ENCODE measurements at places on chromosomes 7 and 10.
A peak's percentile ranks its signal among the peaks of the same experiment; 100 is the strongest.

- peak; percentile 3 for DNase-seq
These were observed 117.3 kb upstream of the ZNF438 start for GRCh38 chr10:31148951-31149350.

- DNase-seq: no peak
These were observed 63.9 kb upstream of the GSDME start for GRCh38 chr7:24821045-24821753.

GRCh38 chr10:80516506-80517075, 21.1 kb upstream of the SH2D4B start:
- no peak for DNase-seq

DNA sequence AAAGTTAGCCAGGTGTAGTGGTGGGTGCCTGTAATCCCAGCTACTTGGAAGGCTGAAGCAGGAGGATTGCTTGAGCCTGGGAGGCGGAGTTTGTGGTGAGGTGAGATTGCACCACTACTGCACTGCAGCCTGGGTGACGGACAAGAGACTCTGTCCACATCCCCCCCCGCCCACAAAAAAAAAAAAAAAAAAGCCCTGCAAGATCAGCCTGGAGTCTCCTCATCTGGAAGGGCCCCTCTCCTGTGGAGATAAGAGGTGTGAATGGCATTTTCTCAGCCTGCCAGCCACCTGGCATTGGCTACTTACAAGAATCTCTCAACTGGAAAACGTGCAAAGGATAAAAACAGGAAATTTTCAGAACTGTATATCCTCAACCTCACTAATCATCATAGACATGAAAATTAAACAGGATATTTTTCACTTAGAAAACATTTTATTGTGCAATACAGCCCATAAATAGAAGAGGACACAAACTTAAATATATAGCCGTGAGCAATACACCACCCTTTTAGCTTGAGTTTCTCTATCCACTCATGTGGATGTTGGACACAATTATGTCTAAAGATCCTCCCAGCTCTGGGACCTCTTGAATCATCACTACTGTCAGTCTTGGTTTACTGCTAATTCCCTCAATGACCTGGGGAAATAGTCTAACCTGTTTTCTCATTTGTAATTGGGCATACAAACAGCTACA, 11.3 kb upstream of the TSPAN15 start:
- DNase-seq: no peak

DNA sequence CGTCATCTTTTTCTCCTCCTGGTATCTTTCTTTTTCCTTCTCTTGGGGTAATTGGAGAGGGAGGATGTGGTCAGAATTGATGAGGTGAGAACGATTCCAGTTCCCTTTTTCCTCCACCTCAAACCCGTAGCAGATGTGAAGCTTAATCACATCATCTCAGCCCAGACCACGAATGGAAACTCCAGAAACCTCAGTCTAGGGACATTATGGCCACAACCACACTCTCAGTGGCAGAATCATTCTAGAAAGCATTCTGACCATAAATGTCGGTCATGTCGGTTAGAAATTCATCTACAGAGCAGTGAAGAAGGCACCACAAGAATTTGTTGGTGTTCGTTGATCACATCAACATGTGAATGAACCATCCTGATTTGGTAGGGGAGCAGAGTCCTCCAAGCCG, 78.7 kb downstream of the GATA3 start:
- no peak for DNase-seq

- DNase-seq: no peak
These were observed 177.6 kb downstream of the GNAI1 start for GRCh38 chr7:80312139-80312661.

DNA sequence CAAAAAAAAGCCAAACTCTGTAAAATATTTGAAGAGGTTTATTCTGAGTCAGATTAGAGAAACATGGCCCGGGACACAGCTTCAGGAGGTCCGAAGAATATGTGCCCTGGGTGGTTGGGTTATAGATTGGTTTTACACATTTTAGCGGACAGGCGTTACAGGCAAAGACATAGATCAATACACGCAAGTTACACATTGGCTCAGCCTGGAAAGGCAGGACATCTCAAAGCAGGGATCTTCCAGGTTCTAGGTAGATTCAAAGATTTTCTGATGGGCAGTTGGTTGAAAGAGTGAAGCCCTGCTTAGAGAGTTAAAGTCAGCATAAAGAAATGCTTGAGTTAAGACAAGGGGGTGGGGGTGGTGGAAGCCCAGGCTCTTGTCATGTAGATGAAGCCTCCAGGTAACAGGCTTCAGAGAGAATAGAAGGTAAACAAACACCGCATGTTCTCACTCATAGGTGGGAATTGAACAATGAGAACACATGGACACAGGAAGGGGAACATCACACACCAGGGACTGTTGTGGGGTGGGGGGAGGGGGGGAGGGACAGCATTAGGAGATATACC, 464.3 kb upstream of the ADARB2 start:
- DNase-seq: no peak

GRCh38 chr10:33423154-33423529, 88.7 kb upstream of the NRP1 start:
- no peak for DNase-seq

DNA sequence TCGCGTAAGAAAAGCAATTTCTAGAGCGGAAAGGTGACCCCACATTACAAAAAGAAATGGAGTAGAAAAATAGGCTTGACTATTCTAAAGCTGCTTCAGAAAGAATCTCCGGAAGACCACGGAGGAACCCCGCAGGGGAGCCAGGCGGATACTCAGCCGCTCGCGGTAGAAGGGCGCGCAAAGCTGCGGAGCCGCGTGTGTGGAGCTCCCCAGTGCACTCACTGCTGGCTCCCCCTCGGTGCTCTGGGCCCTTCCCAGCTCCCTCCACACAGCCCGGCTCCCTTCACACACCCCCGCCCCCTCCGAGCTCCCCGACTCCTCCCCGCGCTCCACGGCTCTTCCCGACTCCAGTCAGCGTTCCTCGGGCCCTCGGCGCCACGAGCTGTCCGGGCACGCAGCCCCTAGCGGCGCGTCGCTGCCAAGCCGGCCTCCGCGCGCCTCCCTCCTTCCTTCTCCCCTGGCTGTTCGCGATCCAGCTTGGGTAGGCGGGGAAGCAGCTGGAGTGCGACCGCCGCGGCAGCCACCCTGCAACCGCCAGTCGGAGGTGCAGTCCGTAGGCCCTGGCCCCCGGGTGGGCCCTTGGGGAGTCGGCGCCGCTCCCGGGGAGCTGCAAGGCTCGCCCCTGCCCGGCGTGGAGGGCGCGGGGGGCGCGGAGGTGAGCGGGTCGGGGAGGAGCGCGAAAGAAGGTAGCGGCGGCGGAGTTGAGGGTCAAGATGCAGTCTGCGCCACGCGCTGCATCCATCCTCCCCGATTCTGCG, at the start of gene STEAP2:
Gene STEAP2 (plus strand): TSS at position 350 of the 758 bp plus-strand sequence. CDS start 13,343 bp downstream, outside the sequence.
- DNase-seq: peak; percentile 52

DNA sequence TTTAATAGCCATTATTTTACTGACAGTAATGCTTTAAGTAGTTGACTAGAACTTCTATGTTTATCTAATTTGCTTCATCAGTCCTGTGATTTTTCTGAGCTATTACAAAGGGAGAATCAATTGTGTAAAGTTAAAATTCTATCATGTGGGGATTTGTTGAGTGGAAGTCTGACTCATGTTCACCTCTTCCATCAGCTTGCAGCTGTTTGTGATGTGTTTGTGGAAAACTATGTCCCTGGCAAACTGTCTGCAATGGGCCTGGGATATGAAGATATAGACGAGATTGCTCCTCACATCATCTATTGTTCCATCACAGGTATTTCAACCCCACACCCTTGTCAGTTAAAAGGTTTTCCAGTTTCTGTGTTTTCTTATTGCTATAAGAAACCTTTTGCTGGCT, 59.9 kb downstream of the SUGCT start:
- no peak for DNase-seq

DNA sequence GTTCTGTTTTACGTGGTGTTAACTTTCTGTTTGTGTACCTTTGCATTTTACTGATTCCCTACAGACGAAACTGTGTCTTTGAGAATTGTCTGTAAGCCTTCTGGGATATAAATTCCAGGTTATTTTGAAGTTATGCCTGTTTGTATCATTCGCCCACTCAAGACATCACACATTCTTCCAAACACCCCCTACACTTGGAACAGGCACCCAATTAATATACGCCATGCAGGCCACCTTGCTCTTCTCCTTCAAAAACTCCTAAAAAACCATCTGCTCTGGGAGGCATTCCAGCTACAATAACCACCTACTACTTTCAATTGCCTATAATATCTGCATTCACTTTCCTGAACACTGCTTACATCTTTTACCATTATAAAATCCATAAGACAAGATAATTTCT, 453.3 kb downstream of the DGKB start:
- DNase-seq: no peak
